ENCODE measurements at places on chromosomes 6 and 20.

DNA sequence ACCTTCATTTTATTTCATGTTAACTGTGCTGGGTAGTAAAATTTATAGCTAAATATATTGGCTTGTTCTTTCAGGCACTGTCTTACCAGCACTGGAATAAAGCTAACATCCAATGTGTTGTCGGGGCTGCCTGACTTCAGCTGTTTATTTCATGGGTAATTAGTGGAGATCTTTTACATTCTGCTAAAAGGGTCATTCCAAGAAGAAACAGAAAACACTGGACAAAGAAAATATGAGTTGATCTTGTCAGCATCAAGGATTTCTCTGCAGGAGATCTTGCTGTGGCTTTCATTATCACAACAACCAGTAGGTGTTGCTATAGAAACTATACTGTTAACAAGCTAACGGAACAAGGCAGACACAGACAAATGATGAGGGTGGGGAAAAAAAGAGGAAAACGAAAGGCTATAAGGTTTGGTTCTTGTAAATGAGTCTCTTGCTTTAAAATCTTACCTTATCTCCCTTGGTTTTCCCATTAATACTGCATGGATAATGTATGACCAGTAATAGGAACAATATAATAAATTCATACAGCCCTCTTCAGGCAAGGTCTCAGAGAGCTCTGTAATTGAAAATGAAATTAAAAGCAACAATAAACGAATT is 206.8 kb downstream of the SIM1 start:
- no peak for DNase-seq

DNA sequence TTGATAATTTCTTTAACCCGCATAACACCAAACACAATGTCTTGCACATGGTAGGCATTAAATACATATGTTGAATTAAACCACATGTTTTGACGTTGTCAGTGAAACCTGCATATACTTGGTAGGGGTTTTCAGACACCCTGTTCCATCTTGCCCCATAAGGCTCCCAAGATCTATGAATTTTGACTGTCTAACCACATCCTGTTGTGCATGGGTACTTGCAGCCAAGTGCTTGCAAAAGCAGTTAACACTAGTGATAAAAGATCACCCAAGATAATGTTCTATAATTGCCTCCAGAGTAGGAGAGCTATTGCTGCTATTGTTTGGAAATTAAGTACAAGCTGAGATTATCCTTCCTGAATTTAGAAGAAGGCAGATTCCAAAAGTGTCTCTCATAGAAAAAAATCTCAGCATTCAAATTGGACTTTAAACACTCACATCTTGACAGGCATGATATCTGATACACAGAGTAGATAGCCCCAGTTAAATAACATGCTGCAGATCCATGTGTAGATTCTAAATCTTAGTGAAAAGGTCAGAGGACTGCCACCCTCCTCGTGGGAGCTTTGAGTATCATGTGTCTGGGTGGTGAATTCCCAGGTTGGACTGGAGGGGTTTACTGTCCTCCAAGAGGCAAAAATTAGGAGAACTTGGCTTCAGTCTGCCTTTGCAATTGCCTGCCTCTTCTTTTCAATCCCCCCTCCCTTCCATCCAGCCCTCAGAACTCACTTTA is 25.8 kb upstream of the CCN6 start:
- no peak for DNase-seq

GRCh38 chr20:56392132-56392880 is at the start of the genes AURKA and CSTF1:
AURKA (minus strand) TSS chr20:56392215; CDS start chr20:56388197, 4,018 bp downstream.
CSTF1 (plus strand) TSS chr20:56392645; CDS start chr20:56395553, 2,908 bp downstream.
- DNase-seq = peak; percentile 96

- DNase-seq = no peak
Measured at GRCh38 chr6:137677709-137678108, 183.5 kb upstream of the OLIG3 start.

DNA sequence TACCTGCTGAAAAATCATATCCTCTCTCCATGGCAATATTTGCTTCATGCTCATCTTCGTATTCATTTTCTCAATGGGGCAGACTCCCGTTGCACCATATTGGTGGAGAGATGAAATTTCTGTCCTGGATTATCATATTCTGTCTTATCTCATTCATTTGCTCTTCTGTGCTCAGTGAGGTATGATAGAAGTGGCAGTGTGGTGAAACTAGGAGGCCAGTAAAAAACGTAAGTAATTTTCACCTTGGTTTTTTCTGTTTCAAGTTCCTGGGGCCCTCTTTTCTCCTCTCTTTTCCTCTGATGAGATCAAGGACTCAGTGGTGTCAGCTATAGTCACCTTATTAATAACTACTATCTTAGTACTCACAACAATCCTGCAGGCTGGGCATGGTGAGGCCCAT is 182.5 kb upstream of the HDAC2 start:
- DNase-seq = no peak

DNA sequence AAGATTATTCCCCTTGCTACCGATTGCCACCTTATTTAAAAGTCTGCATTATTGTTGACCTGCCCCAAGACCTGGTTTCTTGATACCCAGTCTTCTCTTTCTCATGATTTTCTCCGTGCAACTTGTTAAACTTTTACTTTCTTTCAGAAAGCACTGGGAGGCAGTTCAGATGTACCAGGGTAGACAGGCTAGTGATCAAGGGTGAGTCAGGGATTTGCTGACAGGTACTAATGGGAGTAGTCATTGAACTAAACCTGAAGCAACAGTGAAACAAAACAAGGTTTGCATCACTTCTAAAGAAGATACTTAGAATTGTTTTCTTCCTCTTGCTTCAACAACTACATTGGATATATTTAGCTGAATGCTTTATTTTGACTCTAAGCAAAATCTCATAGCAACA is 124.4 kb downstream of the KCNQ5 start:
- peak; percentile 70 for DNase-seq

GRCh38 chr6:149293244-149293643 is 24.3 kb upstream of the TAB2 start:
- DNase-seq = peak; percentile 37

GRCh38 chr6:8182902-8183665 is 80.7 kb upstream of the EEF1E1 start:
- DNase-seq = no peak

- no peak for DNase-seq
Measured at GRCh38 chr6:165745492-165745891, 82.5 kb upstream of the PDE10A start.

- no peak for DNase-seq
Measured at GRCh38 chr6:149441740-149442139, 41.7 kb downstream of the SUMO4 start.

DNA sequence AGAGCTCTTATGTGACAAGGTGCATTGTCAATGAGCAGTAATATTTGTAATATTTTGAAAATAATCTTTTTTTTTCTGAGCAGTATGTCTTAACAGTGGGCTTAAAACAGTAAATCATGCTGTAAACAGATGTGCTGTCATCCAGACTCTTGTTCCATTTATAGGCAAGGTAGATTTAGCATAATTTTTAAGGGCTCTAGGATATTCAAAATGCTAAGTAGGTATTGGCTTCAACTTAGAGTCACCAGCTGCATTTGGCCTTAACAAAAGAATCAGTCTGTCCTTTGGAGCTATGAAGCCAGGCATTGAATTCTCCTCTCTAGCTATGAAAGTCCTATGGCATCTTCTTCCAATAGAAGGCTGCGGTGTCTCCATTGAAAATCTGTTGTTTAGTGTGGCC is 63.7 kb downstream of the ME1 start:
- no peak for DNase-seq

DNA sequence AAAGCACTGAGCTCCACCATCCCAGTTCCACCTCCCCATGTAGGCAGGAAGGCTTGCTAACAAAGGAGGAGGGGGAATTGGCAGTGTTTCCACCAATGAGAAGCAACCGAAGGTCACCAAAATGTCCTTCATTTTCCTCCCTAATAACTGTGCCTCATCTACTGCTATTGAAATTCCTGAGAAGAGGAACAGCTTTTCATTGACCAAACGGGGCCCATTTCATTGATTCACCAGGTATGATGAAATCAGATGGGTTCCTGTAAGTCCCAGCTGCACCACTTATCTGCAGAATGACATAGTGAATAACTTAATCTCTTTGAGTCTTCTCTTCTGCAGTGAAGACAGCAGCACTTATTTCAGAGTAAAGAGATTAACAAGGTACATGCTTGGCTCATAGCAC is 17.3 kb downstream of the TREM1 start:
- no peak for DNase-seq

DNA sequence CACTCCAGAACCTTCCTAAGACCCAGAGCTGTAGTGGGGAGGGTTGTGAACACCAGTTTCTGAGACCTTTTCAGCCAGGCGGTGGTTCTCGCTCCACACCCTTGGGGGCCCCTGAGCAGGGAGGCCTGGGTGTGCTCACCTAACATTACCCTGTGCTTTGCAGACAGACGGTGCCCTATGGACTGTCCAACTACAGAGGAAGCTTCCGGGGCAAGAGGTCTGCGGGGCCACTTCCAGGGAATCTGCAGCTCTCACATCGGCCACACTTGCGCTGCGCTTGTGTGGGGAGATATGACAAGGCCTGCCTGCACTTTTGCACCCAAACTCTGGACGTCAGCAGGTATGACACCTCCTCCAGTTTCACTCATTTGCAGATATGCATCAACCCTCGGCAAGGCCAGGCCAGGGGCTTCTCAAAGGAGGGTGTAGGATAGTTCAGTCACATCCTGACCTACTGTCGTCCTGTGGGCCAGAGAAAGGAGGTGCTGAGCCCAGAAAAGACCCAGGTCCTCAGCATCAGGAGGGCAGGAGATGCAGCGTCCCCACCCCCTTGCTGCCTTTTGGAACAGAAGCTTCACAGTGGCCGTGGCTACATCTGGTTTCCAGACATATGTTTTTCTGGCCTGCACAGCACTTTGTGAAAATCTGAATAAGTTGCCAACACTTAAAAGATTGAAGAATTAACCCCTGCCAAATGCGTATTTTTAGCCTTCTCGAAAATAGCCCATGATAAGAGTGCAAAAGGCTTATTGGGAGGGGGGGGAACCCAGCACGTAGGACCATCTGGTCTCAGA is 20.6 kb downstream of the EDN3 start:
- no peak for DNase-seq

DNA sequence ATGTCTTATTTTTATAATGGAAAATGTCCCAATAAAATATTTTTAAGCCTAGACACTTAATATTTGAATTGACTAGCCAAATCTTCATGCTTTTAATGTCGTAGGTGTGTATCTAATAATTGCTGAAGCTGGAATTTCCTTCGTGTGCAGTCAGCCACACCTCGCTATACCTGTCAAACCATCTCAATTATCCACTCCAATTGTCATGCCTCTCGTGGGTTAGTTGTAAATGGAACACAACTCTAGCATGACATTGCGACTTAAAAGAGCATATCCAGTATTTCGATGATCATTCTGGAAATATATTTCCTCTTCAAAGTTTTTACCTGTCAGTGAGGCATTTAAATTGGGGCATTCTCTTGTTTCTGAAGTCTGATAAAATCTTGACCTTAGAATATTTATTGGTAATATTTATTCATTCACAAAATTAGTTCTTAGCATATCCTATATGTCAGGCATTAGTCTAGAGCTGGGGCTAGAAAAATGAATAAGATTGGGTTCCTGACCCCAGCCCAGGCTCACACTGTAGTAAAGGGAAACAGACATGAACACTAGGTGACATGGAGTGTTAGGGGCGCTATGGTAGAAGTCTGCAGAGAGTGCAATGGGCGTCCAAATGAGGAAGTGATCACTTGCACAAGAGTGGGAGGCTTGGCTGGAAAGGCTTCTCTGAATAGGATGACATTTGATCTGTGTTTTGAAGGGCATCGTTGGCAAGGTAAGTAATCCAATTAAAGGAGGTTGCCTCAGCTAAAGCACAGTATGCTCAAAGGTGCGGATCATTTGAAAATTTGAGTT is 11.0 kb upstream of the CFAP206 start:
- no peak for DNase-seq

- no peak for DNase-seq
Measured at GRCh38 chr20:38866265-38867061, 59.8 kb upstream of the FAM83D start.

GRCh38 chr6:63571361-63572043 is 778 bp upstream of the LOC128125822 start:
- peak; percentile 86 for DNase-seq

- DNase-seq = no peak
Measured at GRCh38 chr20:49696594-49696993, 17.1 kb downstream of the B4GALT5 start.

DNA sequence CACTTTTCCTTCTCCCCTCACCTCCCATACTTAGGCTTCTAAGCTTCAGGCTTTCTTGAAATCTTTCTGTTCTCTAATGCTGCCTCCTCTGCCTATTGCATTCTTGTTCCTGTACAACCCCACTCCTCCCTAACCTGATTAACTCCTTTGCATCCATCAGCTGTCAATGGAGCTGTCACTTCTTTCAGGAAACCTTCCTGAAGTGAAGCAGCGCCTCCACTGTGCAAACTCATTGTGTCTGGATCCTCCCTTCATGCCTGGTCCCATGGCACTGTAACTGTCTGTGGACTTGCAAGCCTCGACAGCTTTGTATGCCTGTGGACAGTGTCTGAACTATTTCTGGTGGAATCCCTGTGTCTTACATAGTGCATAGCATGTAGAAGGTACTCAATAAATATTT is 185.0 kb downstream of the HS3ST5 start:
- DNase-seq = no peak

DNA sequence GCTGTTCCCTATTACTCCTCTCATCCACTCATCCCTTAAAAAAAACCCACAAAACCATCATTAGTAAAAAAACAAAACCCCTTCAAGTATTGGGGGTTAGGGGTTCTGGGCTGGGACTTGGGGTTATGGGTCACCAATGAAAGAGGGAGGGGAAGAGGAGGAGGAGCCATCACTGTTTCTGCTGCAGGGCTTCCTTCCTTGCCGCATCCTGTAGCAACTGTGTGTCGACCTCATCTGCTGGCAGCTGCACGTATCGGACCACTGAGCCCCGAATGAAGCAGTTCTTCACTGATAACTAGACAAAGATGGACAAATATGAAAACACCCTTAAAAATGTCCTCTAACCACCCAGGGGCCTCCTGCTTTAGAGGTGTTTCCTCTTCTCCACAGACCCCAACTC is 2.0 kb upstream of the VARS1 start:
- no peak for DNase-seq

DNA sequence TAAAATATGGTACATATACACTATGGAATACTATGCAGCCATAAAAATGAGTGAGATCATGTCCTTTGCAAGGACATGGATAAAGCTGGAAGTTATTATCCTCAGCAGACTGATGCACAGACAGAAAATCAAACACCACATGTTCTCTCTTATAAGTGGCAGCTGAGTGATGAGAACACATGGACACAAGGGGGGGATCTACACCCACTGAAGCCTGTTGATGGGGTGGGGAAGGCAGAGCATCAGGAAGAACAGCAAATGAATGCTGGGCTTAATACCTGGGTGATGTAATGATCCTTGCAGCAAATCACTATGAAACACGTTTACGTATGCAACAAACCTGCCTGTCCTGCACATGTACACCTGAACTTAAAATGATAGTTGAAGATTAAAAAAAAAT is 71.3 kb downstream of the MANEA start:
- no peak for DNase-seq

DNA sequence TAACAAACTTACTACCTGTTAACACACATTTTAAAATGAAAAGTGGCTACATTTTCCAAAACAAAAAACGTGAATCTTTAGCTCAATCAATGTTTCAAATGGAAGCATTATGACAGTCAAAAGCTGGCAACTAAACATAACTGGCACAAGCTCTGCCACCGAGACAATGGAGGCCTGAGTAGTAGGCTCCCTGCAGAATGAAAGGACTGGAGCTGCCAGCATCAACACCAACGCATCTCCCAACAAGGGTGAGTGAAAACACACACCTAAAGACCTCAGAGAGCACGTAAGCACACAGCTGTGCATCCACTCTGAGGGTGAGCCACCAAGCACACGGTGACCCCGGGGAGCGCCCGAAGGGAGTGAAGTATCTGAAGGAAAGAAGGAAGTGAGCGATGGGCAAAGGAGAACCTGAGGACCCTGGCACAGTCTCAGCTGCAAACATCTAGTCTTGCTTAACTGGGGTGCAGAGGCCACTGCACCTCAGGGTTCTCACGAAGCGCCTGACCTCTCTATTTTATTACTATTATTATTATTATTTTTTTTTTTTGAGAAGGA is 1.6 kb upstream of the ADRM1 start:
- DNase-seq = no peak

Measured in epithelial cell of prostate (primary cell).